ENCODE measurements at places on chromosomes 7 and 10.

DNA sequence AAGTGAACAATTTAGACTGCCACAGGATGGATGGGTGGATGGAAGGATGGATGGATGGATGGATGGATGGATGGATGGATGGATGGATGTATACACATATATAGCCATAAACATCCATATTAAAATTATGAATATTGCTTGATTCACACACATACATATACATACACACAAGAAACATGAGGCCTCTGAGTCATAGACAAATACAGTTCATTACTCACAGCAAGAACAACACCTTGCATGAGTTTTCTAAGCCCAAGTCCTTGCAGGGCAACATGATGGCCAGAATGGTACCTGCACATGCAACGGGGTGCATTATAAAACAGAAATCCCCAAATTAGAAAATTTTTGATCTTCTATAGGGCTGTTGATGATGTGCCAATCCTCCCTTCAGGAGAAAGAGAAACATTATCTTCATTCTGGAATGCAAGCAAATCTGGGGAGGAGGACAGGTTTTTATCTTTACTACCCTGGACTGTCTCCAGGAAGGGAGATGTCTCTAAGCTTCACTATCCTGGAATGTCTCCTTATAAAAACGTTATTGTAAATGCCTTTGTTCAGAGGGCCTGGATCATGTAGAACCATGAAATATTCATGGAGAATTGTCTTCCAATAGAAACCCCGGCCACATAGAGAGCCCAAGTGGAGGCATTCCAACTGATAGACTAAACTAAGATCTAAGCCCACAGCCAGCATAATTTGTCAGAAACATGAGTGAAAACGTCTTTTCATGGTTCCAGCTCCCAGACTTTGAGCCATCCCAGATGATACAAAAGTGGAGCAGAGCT lies 238.6 kb upstream of the LRRN3 start:
- DNase-seq, result no peak

DNA sequence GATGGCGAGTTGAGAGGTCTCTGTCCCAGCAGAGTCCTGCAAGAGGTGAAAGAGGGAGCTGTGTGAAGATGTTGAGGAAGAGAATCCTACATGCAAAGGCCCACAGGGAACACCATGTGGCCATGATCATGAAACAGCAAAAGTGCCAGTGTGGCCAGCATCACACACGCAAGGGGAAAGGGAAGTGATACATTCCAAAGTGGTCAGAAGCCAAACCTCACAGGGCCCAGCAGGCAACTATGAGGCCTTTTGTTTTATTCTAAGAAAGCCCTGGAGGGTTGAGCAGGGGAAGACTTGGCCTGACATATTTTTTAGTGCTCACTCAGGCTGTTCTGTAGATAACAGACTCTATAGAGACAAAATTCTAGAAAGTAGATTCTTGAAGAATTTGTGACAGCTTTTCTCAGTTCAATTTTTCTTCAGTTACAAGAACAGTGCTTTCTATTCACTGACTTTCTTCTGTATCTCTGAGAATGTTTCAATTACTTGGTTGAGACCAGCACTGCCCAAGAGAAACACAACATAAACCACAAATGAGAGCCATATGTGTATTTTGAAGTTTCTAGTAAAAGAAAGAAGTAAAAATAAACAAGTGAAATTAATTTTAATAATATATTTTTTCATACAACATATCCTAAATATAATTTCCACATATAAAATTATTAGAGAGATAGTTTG lies 82.3 kb downstream of the HTR7 start:
- DNase-seq, result no peak

- DNase-seq, result no peak
Observed at GRCh38 chr10:95697429-95697828, 3.7 kb upstream of the TCTN3 start.

- peak; percentile 85 for DNase-seq
Observed at GRCh38 chr7:43248961-43249822, 136.7 kb downstream of the HECW1 start.

- DNase-seq, result peak; percentile 75
Observed at GRCh38 chr7:52017802-52018679, 701.4 kb upstream of the COBL start.

DNA sequence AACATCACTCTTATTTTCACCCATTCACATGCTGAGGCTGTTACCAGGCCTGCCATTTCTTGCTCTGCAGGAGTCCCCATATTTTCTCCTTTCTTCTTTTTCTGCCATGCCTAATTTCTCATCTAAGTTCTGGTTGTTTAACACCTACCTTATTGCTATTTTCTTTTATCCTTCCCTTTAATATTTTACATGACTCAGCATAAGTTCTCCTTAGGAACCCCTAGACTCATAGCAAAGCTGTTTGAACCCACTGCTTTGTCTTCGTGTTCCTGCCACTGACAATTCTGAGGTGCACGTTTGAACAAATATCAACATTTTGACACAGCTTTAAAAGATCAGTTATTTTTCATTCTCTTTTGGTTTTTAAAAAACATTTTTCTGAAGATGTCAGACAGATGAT lies 98.2 kb downstream of the KIF20B start:
- no peak for DNase-seq

DNA sequence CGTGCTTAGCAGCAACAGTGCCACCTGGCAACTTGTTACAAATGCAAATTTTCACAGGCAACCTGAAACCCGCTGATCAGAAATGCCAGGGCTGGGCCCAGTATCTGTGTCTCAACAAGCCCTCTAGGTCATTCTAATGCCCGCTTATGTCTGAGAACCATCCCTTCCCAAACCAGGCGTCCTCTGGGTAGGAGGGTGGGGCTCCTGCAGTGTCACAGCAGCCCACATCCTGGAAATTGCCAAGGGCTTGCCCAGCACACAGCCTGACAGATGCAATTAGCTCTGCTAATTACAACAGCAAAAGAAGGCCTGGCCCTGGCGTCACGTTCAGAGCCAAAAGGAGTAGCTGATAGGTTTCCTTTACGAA lies 15.9 kb downstream of the ITPRIP start:
- no peak for DNase-seq

GRCh38 chr7:151763420-151763984 lies 113.4 kb downstream of the PRKAG2 start:
- DNase-seq, result no peak

- DNase-seq, result peak; percentile 90
Observed at GRCh38 chr10:43287056-43288007, 20.5 kb upstream of the RASGEF1A start.

DNA sequence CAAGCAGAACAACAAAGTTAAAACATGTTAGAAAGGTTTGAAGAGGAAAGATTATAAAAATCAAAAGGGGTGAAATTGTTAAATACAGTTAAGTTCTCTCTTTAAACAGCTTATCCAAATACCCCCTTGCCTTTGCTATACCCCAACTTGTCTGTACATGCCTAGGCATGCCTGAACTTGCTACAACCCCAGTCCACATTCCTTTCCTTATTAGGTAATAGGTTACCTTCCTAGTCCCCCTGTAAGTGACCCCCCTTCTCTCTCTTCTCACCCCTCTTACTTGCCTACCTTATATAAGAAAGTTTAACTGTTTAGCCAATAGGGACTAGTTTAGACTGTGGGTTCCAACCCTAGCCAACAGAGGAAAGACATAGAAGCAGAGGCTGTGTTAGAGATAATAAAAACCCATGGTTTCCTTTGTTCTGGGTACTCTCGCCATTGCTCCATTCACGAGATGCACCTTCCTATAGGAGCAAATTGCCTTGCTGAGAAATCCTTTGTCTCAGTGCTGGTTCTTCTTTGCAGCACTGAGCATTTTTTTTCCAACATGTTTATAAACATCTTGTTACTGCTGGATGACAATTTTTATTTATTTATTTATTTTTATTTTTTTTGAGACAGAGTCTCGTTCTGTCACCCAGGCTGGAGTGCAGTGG lies 282.2 kb upstream of the GALNT17 start:
- DNase-seq, result no peak

DNA sequence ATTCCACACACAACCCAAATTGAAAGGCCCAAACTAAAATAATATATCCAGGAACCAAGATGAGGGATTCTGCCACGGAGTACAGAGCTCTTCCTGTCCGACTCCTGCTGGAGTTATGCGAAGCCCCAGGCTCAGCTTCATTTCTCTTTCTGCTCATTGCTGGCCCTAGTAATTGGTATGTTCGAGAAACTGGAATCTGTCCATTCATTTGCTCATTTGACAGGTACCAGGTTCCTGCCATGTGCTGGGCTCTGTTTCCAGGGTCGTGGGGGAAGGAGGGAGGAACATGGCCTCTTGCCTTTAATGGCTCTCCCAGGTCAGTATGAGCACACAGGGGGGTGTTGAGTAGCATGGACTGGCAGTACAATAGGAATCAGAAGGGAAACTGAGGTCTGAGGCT lies 179.2 kb upstream of the SHH start:
- DNase-seq, result no peak

DNA sequence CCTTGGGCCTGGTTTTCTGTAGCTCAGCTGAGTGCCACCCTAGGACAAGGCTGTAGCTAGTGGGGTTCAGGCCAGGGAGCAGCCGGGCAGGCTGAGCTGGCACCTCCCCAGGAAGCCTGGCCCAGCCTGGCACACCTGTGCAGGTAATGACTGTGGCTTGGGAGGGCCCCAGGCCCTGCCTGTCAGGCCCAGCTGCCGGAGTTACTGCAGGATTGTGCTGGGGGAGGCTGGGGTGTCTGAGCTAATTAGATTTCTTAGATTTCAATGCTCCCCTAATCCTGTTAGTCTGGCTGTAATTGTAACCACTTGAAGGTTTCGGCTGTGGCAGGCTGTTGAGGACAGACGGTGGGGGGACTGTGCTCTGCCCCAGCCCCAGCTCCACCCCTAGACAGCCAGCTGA lies 6.0 kb downstream of the ZMIZ1 start:
- DNase-seq, result no peak

GRCh38 chr10:90992462-90992861 lies 71.6 kb upstream of the ANKRD1 start:
- DNase-seq, result no peak

GRCh38 chr7:71829515-71829914 lies 582.6 kb downstream of the CALN1 start:
- no peak for DNase-seq

GRCh38 chr7:115005953-115006352 lies 84.1 kb downstream of the MDFIC start:
- no peak for DNase-seq

- no peak for DNase-seq
Observed at GRCh38 chr10:127470911-127471310, 78.2 kb upstream of the NPS start.

GRCh38 chr10:118873738-118874105 lies 119.0 kb upstream of the CACUL1 start:
- peak; percentile 24 for DNase-seq

DNA sequence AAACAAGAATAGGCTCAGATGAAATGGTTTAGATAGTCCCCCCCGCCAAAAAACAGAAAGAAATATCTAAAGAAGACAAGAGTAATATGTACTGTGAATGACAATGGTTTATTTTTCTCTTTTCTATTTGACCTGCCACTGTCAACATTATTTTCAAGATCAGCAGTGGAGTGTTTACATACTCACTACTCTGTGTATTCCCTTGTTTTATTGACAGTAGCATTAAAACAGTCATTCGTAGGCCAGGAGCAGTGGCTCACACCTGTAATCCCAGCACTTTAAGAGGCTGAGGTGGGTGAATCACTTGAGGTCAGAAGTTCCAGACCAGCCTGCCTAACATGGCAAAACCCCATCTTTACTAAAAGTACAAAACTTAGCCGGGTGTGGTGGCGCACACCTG lies 245.3 kb upstream of the SLC26A5 start:
- no peak for DNase-seq

DNA sequence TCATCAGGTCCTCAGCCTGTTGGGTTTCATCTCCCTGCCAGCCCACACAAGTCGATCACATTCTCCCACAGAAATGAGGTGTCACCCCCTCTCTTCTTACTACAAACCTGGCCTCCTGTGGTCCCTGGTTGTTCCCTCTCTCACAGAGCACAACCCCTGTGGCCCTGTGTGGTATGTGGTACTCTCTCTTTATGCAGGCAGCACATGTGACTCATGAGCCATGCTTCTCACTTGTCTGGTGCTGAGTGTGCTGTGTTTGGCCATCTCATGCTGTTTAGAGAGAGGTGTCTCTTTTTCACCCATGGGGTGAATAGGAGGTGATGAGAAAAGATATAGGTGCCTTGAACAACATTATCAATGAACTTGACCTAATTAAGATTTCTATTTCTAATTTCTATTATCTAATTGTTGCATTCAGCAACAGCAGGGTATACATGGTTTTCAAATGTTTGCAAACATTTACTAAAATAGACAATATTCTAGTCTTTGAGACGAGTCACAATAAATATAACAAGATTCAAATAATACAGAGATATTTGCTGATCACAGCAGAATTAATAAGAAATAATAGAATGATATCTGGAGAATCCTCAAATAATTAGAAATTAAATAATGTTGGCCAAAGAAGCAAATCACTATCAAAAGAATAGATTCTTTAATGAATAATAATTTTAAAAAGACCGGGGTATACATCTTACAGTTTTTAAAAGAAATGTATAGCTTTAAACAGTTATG lies 633.8 kb upstream of the IGFBP3 start:
- peak; percentile 48 for DNase-seq

DNA sequence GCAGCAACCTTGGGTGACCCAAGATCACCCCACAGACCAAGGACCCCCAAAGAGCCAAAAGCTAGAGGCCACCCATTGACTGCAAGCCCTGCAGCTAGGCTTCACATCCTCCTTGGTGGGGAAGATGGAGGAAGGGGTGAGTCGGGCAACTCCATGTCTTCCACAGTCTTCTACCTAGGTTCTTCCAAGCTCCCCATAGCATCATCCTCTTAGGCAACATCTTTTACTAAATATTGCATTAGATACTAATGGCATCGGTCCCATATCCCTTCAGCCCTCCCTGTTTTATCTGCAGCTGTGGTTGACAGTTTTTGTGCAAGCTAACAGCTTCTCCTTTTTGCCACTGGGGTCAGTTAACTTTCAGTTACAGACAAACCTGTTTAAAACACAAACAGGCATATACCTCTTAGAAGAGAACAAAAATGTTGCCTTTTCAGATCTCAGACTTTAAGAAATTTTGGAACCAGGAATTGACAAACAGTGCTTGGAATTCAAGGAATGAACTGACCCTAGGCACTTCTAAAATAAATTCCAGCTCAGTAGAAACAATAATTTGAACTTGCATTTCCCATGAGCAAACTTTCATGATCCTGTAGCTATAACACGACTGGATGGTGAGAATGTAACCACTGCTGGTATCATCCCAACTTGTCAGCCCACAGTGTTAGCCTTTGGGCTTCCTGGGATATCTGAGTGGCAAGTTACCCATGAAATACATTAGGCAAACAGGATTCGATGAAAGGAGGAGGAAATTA lies 33.9 kb upstream of the MSMB start:
- DNase-seq, result no peak

DNA sequence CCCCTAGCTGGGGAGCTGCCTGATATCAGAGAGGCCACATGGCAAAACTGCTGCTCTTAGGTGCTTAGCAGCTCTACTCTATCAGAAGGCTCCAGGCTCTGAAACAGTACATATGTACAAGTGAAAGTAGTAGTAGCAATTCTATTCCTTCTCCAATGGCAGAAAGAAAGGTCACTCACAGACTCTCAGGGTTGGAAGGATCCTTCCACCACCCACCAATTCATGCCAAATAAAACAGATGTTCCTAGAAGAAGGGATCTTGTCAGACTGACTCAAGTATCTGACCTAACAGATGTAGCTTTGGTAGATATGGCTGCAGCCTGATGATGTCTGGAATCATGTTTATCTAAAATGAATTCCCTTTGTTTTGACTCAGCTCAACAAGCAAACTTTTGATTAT lies 8.0 kb upstream of the ALDH18A1 start:
- DNase-seq, result no peak

- DNase-seq, result no peak
Observed at GRCh38 chr7:70502117-70502863, 629.7 kb upstream of the GALNT17 start.

- no peak for DNase-seq
Observed at GRCh38 chr10:106147021-106147420, 1017.5 kb downstream of the SORCS1 start.

Data from urothelium cell line (cell line).